ENCODE measurements at places on chromosomes 6 and 20. TPM values are rescaled to one million over a fixed set of nuclear protein-coding genes. Genes with fewer than 3 reads are reported as not detected.

DNA sequence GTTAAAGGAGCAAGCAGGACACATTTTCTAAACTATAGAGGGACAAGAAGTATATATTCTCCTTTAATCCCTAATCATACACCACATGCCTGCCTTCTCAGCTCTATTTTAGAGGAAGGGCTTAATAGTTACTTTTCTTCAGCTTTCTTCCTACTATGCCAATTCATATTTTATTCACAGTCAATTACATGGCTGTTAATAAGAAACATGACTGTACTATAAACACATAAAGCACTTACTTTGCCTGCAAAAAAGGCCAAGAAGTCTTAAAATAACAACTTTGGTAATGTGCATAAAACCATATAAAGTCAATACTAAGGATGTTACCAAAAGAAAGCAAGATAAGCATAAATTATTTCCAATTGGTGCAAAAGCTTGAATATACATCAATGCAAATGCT lies 6.4 kb downstream of the KIAA0408 start:
- H3K27me3 ChIP-seq = peaks cover 1% of the 10 kb centered on the region
- H3K4me3 ChIP-seq = no peak overlapping the region
- no peak overlapping the region for H3K27ac ChIP-seq
- peaks cover 38% of the 10 kb centered on the region for H3K4me1 ChIP-seq
- DNase-seq = no peak
- H3K36me3 ChIP-seq = peaks cover 45% of the 10 kb centered on the region

GRCh38 chr6:147651249-147652063 lies 143.0 kb downstream of the SAMD5 start:
- no peaks in the 10 kb centered on the region for H3K27me3 ChIP-seq
- no peak overlapping the region for H3K4me3 ChIP-seq
- no peak for DNase-seq
- no peak overlapping the region for H3K27ac ChIP-seq
- H3K4me1 ChIP-seq = no peaks in the 10 kb centered on the region

DNA sequence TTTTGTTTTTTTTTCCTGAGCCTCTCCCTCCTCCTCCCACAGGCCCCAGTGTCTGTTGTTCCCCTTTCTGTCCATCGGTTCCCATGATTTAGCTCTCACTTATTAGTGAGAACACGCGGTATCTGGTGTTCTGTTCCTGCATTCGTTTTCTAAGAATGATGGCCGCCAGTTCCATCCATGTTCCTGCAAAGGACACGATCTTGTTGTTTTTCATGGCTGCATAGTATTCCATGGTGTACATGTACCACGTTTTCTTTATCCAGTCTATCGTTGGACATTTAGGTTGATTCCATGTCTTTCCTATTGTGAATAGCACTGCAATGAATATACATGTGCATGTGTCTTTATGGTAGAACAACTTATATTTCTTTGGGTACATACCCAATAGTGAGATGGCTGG lies 105.6 kb upstream of the NUP153 start:
- no peaks in the 10 kb centered on the region for H3K4me1 ChIP-seq
- H3K36me3 ChIP-seq = no peaks in the 10 kb centered on the region
- no peak overlapping the region for H3K4me3 ChIP-seq
- H3K27ac ChIP-seq = no peak overlapping the region
- peaks cover 9% of the 10 kb centered on the region for H3K27me3 ChIP-seq

DNA sequence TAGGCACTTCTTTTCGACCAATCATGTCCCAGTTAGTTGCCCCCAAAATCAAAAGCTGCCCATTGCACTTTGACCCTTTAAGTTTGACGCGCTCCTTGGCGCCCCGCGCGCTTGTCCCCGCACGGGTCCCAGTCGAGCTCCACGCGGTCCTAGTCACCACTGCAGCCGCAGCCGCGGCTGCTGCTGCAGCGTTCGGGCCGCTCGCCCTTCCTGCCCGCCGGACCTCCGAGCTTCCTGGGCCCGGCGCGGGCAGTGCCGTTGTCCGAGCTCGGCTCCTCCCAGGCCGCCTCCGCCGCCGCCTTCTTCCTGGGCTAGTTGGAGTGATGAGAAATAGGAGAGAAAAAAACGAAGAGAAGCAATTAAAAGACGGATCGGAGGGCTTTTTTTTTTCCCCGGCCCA lies 185.7 kb upstream of the COL21A1 start:
- H3K27ac ChIP-seq = no peak overlapping the region
- H3K36me3 ChIP-seq = no peaks in the 10 kb centered on the region
- no peak for DNase-seq
- no peaks in the 10 kb centered on the region for H3K4me1 ChIP-seq
- H3K4me3 ChIP-seq = no peak overlapping the region
- no peaks in the 10 kb centered on the region for H3K27me3 ChIP-seq

GRCh38 chr20:47847884-47848485 lies 62.7 kb upstream of the SULF2 start:
- no peak overlapping the region for H3K27ac ChIP-seq
- no peak for DNase-seq
- peaks cover 1% of the 10 kb centered on the region for H3K27me3 ChIP-seq
- no peaks in the 10 kb centered on the region for H3K36me3 ChIP-seq
- H3K4me1 ChIP-seq = no peaks in the 10 kb centered on the region
- H3K4me3 ChIP-seq = no peak overlapping the region

- peaks cover 13% of the 10 kb centered on the region for H3K4me1 ChIP-seq
- H3K36me3 ChIP-seq = peaks cover 6% of the 10 kb centered on the region
- DNase-seq = no peak
- H3K4me3 ChIP-seq = no peak overlapping the region
- H3K27me3 ChIP-seq = no peaks in the 10 kb centered on the region
Observed at GRCh38 chr6:5231289-5231688, 29.5 kb downstream of the LYRM4 start.

DNA sequence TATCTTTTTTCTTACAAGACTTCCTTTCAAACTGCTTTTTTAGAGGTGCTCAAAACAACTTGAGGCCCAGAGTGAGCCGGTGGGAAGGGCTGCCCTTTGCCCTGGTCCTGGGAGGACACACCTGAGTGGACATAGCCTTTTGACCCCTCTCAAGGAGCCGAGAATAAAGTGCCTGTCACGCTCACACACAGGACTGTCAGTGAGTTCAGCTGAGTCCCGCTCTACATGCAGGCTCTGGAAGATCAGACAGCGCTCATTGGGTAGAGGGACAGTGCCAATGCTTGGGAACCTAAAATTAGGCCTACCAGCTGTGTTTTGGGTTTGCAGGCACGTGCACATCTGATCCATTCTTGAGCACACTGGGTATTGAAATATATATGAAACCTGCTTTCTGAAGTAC lies 387.8 kb downstream of the CD83 start:
- no peak for DNase-seq
- H3K4me1 ChIP-seq = peaks cover 10% of the 10 kb centered on the region
- peaks cover 3% of the 10 kb centered on the region for H3K36me3 ChIP-seq

DNA sequence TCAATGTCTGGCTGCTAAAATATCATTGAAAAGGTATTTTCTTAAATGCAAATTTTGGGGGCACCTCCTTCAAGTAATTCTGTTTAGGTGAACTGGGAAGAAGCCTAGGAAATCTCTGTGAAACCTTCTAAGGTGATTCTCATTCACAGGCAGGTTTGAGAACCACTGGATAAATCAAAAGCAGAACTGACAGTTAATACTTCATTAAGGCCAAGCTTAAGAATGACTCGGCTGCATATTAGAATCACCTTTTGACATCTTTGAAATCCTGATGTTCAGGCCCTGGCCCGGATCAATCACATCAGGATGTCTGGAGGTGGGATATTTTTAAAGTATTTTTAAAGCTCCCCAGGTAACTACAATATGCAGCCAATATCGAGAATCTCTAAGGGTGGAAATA lies 50.6 kb downstream of the FKBP1C start:
- no peaks in the 10 kb centered on the region for H3K27me3 ChIP-seq
- no peak overlapping the region for H3K4me3 ChIP-seq
- no peaks in the 10 kb centered on the region for H3K4me1 ChIP-seq
- H3K27ac ChIP-seq = no peak overlapping the region
- DNase-seq = no peak

DNA sequence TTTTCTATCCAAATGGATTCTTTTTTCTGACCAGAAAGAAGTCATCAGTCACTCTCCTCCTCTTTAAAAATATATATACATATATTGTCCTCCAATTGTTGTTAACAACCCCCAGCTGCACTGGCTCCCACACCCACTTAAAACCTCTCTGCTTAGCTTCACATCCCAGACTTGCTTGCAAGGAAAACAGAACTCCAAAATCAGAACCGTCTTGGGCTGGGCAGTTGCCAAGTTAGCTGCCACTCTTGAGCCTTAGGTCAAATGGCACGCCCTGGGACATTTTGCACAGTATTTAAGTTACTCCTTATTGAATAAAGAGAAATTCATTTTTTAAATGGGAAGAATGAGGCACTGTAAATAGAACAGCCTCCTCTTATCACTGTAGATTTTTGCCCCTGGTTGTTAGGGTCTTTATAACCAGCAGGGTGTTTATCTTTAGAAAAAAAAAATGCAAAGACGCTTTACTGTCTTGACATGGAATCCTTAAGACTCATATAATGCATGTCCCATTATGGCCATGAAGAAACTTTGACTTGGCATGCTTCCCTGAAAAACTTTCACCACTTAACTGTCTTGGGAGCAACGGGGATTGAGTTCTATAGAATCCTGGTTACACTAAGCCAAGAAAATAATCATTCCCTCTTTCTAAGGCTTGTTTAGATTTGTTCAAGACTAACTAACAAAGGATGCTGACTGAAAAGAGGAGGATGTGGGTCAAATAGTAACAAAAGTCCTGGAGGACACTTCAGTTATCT lies 204.5 kb downstream of the ISM1 start:
- peaks cover 30% of the 10 kb centered on the region for H3K36me3 ChIP-seq
- no peak for DNase-seq
- H3K27ac ChIP-seq = no peak overlapping the region
- H3K4me3 ChIP-seq = no peak overlapping the region
- peaks cover 20% of the 10 kb centered on the region for H3K4me1 ChIP-seq

DNA sequence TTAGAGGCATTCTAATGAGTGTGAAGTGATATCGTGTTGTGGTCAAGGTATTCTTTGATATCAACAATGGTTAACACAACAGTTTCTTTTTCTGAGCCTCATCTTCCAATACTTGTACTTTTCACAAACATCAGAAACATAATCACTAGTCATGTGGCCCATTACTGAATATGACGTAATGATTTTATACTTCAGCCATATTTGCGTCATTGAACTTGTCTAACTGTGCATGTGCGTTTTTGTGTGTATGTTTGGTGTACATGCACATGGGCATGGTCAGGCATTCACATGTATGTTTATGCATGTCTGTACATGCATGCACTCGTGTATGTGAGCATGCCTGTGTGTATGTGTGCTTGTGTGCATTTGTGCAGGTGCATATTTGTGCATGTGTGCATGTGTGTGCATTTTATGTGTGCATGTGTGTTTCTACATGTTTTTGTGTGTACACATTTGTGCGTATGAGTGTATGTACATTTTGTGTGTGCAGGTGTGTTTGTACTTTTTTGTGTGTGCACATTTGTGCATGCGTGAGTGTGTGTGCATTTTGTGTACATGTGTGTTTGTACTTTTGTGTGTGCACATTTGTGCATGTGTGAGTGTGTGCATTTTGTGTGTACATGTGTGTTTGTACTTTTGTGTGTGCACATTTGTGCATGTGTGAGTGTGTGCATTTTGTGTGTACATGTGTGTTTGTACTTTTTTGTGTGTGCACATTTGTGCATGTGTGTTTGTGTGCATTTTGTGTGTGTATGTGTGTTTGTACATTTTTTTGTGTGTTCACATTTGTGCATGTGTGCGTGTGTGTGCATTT lies 29.4 kb downstream of the PRR18 start:
- peaks cover 6% of the 10 kb centered on the region for H3K4me1 ChIP-seq
- peaks cover 26% of the 10 kb centered on the region for H3K27me3 ChIP-seq
- no peak for DNase-seq
- no peak overlapping the region for H3K4me3 ChIP-seq

DNA sequence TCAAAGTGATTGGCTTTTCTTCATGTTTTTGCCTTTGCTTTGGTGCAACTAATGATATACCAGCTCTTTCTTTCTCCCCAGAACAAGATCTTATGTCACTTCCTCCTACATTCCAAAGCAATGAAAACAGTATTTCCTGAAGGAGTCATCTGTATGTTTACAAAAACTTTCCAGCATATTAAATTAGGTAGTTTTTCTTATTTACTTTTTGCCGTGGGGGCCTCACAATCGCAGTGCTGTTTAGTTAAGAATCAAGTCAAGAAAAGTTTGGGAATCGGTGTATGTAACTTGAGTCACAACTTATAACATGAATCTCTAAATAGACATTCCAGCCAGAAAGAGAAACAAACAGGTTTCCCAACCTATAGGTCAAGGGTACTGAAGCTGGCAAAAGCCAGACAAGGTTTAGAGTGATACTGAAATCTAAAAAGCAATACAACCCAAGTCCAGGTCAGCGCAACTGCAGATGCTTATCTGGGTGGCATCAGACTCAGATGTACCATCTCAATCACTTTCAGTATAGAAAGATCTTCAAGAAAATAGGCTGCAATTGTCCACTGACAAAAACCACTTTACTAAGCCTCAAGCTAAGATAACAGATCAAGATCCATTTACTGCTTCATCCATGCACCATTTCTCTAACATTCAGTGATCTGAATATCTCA lies 63.6 kb downstream of the IPCEF1 start:
- H3K4me3 ChIP-seq = no peak overlapping the region
- H3K27ac ChIP-seq = no peak overlapping the region
- no peak for DNase-seq
- H3K36me3 ChIP-seq = no peaks in the 10 kb centered on the region
- H3K4me1 ChIP-seq = peaks cover 2% of the 10 kb centered on the region

- H3K4me3 ChIP-seq = peak within 1 kb of the TSS; percentile 83
- peaks cover 23% of the 10 kb centered on the region for H3K36me3 ChIP-seq
- H3K27ac ChIP-seq = peak within 1 kb of the TSS; percentile 81
- peaks cover 42% of the 10 kb centered on the region for H3K4me1 ChIP-seq
Observed at GRCh38 chr6:2971420-2972218, at the start of gene SERPINB6. Gene SERPINB6, minus strand, starts transcription at chr6:2971567. Its CDS starts 12,235 bp downstream, at chr6:2959332.

DNA sequence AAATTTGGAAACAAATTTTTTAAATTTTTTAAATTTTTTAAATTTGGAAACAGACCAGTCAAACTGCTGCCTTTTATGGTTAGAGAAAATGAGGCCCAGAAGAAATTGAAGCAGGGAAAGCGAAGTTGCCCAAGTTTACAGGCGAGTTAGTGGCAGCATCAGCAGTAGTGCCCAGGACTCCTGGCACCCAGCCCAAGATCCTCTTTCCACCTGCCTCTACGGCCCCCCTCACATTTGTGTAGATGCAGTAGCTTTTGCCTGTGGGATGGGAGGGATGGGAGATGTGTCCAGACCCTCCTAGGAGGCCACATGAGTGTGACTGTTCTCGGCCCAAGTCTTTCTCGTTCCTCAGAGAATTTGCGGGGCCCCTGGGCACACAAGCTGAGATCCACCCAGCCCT lies 49.8 kb downstream of the HNF4A start:
- no peak overlapping the region for H3K4me3 ChIP-seq
- H3K4me1 ChIP-seq = no peaks in the 10 kb centered on the region
- no peaks in the 10 kb centered on the region for H3K36me3 ChIP-seq
- no peak for DNase-seq
- no peak overlapping the region for H3K27ac ChIP-seq

Gene BPIFB2
- not detected for total RNA-seq

Gene RFX6
- total RNA-seq = not detected

Gene SLC52A3
- total RNA-seq = not detected

Gene NDUFAF5
- total RNA-seq = 33.3 TPM

Gene SLC2A10
- not detected for total RNA-seq

Gene TCP11
- total RNA-seq = not detected

Gene RAET1E
- not detected for total RNA-seq

Gene UNC5CL
- total RNA-seq = 1.6 TPM

Measured in activated T-helper 2 cell treated with anti-CD3 and anti-CD28 coated beads, Interferon-gamma antibody, Interleukin-2, Interleukin-4, amounts not matched to agents 10 μg/mL and 5 μg/mL and 100 μg/mL, durations not matched to agents 14 hours and 24 hours and 36 hours (primary cell).